ENCODE measurements at places on chromosomes 4 and X.

- no peak for DNase-seq
Observed at GRCh38 chr4:182530451-182530850, 287.2 kb downstream of the TENM3 start.

DNA sequence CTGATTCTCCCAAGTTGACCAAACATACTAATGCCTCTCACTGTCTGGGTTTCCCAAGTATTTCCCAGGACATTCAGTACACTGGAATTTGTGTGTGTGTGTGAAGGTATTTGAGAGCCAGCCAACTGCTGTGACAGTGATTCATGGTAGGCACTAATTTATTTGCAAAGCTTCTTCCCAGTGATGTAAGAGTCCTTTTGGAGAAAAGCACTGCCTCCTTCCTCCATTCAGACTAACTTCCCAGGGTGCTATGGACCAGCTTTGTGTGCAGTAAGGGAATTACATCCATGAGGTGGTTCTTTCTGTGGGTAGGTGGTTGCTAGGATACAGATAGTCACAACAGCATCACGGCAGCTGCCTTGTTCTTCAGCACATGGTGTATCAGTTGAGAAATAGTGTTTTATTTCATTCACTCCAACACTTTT, 8.7 kb downstream of the EGF start:
- DNase-seq = no peak

DNA sequence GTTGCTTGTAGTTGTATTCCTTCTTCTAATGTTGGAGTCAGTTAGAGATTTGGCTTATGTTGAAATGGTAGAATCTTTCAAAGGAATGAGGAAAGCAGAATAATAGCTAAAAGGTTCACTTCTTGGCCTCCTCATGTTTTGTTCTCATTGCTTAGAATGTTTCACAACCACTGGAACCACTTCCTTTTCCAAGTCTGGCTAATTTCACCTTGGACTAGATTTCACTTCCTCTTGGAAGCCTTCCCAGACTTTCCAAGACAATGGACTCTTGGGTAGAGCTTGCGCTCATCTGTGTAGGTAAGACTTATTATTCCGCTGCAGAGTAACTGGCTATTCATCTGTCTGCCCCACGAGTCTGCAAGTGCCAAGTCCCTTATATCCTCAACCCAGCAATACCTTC, 8.3 kb downstream of the SPATA18 start:
- no peak for DNase-seq

- no peak for DNase-seq
Observed at GRCh38 chr4:88058295-88058694, 50.9 kb downstream of the PKD2 start.

GRCh38 chr4:16668488-16668887, 230.0 kb downstream of the LDB2 start:
- no peak for DNase-seq

DNA sequence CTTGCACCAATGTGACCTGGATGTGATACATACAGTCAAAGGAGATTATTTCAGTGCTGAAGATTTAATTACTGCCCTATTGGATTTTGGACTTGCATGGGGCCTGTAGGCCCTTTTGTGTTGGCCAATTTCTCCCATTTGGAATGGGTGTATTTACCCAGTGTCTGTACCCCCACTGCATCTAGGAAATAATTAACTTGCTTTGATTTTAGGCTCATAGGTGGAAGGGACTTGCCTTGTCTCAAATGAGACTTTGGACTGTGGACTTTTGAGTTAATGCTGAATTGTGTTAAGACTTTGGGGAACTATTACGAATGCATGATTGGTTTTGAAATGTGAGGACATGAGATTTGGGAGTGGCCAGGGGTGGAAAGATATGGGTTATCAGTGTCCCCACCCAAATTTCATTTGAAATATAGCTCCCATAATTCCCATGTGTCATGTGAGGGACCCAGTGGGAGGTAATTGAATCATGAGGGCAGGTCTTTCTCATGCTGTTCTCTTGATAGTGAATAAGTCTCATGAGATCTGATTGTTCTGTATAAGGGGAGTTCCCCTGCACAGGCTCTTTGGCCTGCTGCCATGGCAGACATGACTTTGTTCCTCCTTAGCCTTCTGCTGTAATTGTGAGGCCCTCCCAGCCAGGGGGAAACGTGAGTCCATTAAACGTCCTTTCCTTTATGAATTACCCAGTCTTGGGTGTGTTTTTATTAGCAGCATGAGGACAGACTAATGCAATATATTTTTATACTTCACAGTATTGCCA, 362.2 kb upstream of the SPANXN4 start:
- DNase-seq = no peak

DNA sequence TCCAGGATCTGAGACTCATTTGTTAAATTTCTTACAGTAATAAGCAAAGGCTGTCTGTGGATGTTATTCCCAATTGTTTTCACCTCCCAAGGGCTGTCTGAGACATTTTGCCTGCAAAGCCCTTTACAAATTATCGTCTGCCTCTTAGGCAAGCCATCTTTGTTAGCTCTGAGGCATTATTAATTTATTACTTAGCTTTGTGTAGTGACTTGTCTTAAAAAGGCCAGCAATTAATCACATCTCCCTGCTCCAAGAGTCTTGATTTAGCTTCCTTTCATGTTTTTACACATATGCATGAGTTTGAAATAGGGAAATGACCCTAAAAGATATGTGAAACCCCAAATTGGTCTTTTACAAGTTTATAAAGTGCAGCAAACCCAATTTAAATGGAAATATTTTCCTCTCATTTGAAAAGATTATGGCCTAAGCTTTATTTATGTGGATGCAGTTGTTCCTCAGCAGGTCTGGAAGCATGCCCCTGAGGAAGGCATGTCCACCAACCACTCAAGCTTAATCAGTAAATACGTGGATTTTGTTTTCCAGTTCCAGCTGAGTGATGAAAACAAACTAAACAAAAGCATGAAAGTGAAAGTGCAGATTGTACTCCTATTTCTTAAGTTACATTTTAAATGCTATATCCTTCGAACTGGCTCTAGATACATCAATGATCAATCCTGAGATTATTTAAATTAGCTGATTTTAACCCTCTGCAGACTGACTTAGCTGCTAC, 173.6 kb upstream of the LNX1 start:
- no peak for DNase-seq

GRCh38 chrX:63424063-63424462, 72.9 kb upstream of the SPIN4 start:
- no peak for DNase-seq

Data from stimulated activated CD4-positive, alpha-beta T cell treated with anti-CD3 and anti-CD28 coated beads, Interleukin-4, amount 100 ng/mL, for 48 hours (primary cell).